NCI-H2029 (cell line): ENCODE measurements at places on chromosomes 16 and 17.

GRCh38 chr16:51565184-51565583 lies 414.1 kb upstream of the SALL1 start:
- no peak for DNase-seq

GRCh38 chr17:29197516-29198272 lies 17.5 kb upstream of the MYO18A start:
- no peak for DNase-seq

DNA sequence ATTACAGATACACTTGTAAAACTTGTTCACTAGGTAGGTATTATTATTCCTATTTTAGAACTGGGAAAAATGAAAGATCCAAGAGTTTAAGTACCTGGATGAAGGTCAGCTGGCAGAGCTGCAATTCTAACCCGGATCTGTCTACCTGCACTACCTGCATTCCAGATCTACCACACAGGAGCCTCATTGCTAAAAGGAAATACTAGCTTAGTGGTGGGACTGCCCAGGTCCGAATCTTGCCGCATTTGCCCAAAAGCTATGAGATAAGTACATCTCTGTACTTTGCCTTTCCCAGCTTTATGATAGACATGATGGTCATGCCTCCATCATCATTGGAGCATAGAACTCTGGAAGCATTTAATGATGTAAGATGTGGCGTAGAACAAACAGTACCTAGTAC lies 36.8 kb upstream of the TEKT3 start:
- DNase-seq, result no peak

- DNase-seq, result no peak
These were observed 3.8 kb upstream of the DCAF7 start for GRCh38 chr17:63546308-63547082.

DNA sequence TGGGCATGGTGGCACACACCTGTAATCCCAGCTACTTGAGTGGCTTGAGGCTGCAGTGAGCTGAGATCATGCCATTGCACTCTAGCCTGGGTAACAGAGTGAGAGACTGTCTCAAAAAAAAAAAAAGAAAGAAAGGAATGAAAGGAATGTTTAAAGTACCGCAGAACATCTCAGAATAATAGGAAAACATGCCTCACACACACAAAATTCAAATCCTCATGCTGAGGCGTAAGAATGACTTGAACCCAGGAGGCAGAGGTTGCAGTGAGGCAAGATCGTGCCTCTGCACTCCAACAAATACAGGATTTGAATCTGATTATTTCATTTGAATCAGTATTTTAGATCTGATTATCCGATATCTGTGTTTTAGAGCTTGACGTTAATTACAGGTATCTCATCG lies 21.3 kb upstream of the GAA start:
- no peak for DNase-seq

DNA sequence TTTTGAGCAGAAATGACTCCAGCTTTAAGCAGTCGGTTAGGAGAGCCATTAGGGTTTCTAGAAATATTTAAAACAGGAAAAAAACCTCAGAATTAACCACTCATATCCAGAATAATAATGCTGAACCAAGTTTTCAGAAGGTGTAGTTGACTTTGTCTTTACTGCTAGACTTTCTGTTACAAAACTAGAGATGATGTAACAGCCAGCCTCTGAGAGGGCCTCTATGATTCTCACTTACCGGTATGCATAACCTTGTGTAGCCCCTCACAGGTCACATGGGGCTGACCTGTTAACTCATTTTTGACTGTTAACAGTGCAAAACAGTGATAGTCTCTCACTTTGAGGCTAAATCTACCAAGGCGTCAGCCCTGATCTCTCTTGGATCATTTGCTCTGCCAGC lies 74.3 kb downstream of the TEX14 start:
- DNase-seq, result no peak

DNA sequence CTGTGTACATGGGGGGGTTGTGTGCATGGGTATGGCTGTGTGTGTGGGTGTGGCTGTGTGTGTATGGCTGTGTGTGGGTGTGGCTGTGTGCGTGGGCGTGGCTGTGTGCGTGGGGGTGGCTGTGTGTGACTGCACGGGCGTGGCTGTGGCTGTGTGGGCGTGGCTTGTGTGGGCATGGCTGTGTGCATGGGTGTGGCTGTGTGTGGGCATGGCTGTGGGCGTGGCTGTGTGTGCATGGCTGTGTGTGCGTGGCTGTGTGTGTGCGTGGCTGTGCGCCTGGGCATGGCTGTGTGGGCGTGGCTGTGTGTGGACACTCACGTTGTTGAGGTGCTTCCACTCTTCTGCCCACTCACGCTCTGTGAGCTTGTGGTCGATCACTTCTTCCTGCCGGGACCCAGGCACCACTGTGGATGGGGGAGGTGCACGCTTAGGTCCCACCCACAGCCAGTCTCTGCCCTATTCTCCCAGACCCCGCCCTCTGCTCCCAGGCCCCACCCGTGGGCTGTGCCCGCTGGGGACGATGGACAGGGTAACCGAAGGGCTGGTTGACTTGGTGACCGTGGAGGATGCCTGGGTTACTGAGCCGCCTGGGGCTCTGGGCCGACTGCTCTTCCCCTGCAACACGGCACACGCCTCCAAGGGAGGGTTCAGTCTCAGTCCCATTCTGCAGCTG lies 16.0 kb upstream of the PABPN1L start:
- DNase-seq, result no peak

DNA sequence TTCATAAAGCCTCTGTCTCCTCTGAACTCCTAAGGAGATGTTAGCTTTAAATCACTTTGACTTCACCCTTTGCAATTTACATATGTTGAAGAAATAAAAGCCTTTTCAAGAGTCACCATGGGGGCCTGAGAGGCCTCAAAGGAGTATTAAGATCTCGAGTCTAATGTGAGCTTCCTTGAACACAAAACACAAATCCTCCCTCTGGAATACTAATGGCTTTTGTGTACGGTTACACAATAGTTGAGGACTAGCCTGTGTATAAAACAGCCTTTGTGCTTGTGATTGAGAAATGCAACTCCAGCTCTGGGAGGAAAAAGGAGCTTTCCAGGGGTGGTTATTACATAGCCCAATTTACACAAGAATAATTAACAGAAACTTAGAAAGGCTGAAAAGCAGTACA lies 1140.2 kb downstream of the CDH11 start:
- no peak for DNase-seq

DNA sequence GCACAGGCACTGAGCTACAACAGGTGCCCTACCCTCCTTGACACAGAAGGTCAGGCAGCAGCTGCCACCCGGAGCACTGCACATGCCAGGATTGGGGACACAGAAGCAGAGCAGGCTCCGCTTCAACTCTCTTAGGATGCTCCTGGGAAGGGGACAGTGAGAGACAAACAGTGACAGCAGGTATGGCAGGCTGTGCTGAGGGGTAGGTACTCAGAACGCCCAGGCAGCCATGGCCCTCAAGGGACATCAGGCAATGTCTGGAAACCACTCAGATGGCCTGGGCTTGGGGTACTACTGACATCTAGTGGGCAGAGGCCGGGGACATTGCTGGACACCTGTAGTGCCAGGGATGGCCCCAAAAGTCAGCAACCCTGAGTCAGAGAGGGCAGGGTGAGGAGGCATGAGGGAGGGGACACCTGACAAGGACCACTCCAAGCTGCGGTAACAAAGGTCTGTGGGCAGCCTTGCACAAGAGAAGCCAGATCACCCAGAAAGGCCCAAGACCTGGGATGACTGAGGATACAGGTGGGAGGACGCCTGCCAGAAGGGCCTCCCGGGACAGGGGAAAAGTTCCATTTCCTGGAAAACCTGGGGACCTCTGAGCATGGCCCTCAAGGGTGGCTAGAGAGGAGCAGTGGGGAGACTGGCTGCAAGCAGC lies 21.2 kb downstream of the PEMT start:
- DNase-seq, result no peak

- DNase-seq, result no peak
These were observed 14.1 kb downstream of the ARHGEF15 start for GRCh38 chr17:8324132-8324531.

- no peak for DNase-seq
These were observed 521 bp upstream of the G6PC3 start for GRCh38 chr17:44069974-44070454.

GRCh38 chr17:80005360-80006338 lies 30.0 kb downstream of the TBC1D16 start:
- no peak for DNase-seq

DNA sequence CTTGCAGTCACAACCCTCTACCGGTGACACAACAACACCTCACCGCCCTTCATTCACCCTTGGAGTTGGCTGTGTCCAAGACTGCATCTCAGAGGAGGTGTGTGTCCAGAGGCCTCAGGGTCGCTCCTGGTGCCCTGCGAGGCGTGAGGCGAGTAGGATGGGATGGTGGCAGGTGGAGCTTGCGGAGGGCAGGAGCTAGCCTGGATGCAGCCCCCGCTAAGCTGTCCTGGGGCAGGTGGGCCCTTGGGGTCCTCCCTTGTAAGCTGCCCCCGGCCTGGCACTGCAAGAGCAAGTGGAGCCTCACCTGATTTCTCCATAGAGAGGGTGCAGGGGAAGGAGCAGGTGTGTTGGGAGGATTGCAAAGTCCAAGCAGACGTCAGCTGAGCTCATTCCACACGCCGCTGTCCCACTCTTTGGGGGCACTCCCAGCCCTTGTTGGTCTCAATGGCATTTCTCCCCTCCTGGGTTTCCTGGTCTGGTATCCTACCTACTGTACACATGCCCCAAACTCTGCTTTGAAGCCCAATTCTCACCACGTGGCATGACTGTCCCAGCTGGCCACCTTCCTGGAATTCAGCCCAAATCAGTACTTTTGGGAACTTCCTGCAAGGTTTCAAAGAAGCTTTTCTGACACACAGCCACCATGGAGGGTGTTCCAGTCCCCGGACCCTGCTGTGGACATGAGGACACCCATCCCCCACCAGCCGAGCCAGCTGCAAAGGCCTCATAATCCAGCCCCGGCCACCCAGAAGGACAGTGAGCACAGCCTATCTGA lies 18.1 kb upstream of the ICAM2 start:
- DNase-seq, result no peak

DNA sequence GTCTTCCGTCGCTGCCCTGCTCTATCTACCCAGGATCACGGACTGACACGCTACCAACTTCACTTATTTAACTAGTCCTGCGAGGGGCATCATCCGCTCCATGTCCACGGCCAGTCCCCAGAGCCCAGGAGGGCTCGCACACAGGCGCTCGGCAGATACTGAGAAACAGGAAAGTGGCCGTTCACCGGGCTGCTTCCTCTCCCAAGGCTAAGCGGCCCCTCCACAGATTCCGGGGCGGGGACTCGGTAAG lies 388 bp downstream of the OXLD1 start:
- no peak for DNase-seq

DNA sequence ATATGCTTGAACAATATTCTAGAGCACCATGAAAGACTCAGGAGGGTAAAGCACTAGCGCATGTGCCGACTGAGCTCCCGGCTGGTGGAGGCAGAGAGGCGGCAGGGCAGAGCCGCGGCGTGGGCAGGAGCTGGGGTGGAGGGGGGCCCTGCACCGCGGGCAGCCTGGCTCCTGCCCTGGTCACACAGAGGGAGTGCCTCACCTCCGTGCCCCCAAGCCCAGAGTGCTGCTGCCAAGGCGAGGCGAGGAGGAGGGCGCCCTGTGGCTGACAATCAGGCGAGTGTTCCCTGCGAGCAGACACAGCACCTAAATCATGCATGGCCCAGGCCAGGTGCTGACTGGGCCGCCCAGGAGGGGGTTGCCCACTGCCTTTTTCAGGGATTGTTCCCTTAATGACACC lies 105.8 kb upstream of the TNRC6C start:
- no peak for DNase-seq

DNA sequence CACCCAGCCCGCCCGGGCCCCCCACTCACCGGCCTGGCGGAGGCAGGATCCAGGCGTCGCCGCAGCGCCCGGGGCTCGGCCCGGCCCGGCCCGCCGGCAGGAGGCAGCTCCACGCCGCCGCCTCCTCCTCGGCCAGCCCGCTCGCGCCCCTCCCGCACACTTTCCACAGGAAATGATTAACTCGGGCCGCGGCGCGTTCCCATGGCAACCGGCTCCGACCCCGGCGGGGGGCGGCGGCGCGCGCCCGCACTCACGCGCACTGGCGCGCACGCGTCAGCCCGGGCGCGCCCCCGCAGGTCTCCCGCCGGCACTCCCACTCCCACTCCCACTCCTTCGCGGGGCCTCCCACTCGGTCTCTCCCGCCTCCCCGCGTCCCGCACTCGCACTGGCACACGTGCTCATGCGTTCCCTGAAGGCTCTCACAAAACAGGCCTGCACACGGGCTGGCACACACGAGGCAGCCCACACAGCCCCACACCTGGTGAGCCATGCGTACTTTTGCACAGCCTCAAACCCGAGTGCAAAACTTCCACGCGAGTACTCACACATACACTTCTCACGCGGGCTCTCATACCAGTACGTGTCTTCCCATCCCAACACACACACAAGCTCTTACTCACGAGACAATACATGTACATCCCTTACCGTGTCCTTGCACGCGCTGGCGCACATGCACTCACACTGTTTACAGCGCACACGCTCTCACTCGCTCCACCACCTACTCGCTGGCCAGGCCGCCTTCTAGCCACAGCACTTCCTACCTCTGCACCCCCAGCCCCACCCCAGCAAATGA lies at the start of gene KIFC3:
Gene KIFC3, minus strand, starts transcription at position 151 of the 793 bp plus-strand sequence. CDS start 4,248 bp downstream, outside the sequence.
- no peak for DNase-seq

GRCh38 chr17:17077101-17077500 lies 34.8 kb downstream of the MPRIP start:
- DNase-seq, result no peak

GRCh38 chr17:40551091-40551878 lies 14.0 kb downstream of the CCR7 start:
- peak; percentile 7 for DNase-seq

DNA sequence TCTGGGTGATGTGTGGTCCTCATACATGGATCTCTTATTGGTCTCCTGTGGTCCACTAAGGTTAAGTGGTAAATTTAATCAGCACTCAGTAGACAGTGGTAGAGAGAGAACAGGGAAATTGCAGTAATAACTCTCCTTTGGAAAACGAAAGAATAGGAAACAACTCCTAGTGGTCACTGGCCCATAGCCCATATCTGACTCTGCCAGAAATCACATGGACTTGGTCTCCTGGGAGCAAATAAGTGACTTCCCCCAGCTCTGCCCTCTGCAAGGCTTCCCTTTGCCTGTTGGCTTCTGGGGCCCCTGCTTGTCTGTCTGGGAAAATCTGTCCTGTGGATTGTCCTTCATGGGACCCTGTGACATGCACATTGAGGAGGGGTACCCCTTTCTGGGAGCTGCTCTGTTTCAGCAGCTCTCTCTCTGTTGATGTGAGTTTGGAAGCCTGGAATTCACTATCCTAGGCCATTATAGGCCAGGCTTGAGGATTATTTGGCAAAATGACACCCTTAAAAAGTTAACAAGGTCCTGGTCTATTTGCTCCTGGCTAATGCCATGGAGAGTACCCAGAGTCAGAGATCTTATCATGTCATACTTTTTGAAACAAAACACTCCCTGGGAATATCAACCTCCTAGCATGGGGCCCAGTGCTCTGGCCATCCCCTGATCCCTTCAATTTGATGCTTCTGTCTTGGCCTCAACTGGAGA lies 58.0 kb upstream of the HNF1B start:
- DNase-seq, result peak; percentile 10
